ENCODE measurements at places on chromosomes 12 and 14.

DNA sequence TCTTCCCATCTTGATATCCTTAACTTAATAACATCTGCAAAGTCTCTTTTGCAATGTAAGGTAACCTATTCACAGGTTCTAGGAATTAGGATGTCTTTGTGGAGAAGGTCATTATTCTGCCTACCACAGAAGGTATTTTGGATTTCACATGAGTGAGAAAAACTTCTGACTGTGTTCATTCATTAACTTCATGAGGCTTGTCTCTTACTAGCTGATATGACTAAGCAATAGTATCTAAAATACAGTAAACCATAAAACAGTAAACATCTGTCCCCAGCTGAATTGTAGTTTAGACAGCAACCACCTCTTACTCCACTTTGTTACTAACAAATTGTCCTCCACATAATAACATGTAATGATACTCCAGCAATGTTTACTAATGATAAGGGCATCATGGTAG, 198.1 kb downstream of the SEC23A start:
- no peak for DNase-seq

GRCh38 chr12:22357531-22357930, 23.0 kb upstream of the ST8SIA1 start:
- no peak for DNase-seq

- DNase-seq: no peak
These were observed 14.3 kb upstream of the DBX2 start for GRCh38 chr12:45065125-45065626.

DNA sequence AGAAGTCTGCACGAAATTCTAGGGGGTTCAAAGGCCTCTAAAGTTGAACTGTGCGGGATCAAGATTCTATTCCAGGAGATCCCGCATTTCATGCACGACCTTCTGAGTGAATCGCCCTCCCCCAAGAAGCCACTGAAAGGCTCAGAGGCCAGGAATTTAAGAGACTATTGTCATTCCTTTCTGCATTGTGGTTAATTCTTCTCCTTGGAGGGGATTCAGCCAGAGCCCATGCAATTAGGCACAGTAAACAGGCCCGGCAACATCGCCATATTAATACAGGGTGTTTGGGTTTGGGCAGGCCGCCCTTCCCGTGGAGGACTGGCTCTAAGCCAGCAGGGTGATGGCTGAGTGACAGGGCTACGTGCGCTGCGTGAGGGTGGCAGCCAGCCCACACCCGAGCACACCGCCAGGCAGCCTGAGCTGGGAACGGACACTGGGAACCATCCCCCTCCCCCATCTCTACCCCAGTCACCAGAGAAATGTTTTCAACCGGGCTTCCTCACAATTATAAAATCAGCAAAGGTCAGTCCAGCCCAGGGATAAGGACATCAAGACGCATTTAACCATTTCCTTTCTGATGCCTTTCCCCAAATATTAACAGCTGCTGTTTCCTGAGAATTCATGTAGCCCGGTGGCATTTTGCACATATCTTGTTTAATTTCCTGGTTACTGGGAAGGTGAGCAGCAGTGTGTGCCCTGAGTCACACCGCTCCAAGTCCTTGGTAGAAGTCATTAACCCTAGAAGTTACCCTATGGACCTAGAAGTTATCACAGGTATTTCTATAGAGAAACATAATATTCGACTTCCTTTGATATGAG, 12.5 kb downstream of the EGLN3 start:
- DNase-seq: no peak

GRCh38 chr12:131909081-131909751, 14.8 kb downstream of the ULK1 start:
- no peak for DNase-seq

- DNase-seq: peak; percentile 91
These were observed 22.6 kb upstream of the LUM start for GRCh38 chr12:91133871-91134270.

- no peak for DNase-seq
These were observed 181.5 kb downstream of the CCER1 start for GRCh38 chr12:90773491-90773890.

GRCh38 chr12:26246483-26247164, 51.3 kb downstream of the SSPN start:
- DNase-seq: no peak

GRCh38 chr12:106732890-106733289, 41.6 kb upstream of the RIC8B start:
- DNase-seq: no peak

GRCh38 chr12:2011643-2012607, 7.7 kb upstream of the DCP1B start:
- peak; percentile 9 for DNase-seq

DNA sequence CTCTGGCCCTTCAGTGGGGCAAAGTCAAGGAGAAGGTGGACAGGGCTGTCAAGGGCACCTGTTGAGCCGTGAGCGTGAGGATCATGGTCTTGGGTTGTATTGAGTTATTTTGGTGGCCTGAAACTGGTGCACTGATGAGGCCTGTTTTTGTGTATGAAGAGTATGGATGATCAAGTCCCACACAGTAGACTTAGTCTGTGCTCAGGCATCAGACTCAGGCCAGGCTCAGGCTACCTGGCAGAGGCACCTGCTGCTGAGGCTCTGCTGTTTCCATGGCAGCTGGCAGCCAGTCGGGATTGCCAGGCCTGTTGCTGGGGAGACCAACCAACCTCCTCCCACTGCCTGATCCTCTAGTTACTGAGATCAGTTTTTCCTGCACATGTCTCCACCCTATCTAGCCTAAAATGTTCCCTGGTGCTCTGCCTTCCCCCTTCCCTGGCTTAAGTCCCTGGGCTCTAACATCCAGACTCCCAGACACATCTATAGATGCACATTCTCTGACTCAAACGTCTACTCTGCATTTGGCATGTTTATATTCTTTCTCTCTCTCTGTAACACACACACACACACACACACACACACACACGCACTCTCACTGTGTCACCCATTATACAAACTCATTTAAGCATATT, 5.1 kb downstream of the JPH4 start:
- DNase-seq: no peak

DNA sequence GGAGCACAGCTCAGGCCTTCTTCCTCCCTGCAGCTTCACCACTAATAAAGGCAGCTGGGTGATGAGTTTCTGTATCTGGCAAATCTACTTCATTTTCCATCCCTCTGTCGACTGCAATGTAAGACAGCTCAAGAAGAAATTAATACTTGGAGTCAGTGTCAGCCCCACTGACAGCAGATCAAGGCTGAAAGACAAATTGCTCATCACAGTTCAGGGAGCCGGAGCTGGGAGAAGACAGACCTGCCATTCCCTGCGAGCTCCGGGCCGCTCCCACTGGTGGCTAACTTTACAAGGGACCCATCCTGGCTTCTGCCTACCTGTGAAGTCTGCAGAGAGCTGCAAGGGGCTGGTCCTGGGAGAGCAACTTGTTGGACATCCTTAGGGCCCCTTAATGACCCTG, 49.8 kb downstream of the CCDC60 start:
- DNase-seq: no peak

DNA sequence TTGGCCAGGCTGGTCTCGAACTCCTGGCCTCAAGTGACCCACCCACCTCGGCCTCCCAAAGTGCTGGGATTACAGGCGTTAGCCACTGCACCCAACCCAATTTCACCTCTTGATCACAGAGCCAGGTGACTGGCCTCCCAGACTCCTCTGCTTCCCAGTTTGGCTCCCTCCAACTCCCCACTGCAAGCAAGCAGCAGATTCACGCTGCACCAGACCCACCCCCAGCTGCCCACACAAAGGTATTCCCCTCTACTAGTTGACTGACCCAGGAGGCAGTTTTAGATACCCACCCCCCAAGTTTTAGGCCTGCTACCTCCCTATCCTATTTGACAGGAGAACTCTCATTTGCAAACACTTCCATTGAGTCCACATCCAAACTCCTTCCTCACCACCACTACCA, 5.2 kb downstream of the RARG start:
- DNase-seq: no peak

DNA sequence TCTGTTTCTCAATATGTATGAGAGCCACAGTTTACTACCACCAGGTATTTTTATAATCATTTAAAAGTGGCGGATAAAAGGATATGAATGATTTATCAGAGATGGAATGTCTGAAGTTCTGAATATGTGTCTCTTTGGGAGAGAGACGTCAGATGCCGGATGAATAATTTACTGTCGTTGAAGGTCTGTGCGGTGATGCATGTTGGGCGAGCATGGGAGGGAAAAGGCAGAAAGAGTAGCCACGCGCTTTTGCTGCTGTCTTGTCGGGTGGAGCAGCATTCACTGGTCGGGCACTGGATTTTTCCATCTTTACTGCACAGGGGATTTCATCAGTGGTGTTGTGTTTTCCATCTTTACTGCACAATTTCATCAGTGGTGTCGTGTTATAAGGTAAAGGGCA, 65.6 kb downstream of the SYNE2 start:
- DNase-seq: no peak

DNA sequence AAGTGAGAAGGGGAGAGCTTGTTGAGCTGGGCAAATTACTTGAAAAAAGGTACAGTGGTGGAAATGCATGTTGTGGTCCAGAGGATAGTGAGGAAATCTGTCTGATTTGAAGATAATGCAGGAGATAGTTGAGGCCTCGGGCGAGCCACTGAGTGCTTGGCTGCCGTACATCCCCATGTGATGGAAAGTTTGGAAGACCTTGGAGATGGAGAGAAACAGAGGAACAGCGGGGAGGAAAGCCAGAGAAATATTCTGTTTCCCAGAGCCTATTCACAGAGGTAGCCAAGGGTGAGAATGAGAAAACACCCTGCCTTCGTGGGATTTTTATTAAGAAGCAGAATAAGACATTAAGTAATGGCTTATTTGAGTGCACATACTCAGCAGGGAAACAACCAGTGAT, 498.2 kb downstream of the BCL11B start:
- DNase-seq: no peak

- no peak for DNase-seq
These were observed 323.6 kb downstream of the TMTC2 start for GRCh38 chr12:83010169-83010804.

DNA sequence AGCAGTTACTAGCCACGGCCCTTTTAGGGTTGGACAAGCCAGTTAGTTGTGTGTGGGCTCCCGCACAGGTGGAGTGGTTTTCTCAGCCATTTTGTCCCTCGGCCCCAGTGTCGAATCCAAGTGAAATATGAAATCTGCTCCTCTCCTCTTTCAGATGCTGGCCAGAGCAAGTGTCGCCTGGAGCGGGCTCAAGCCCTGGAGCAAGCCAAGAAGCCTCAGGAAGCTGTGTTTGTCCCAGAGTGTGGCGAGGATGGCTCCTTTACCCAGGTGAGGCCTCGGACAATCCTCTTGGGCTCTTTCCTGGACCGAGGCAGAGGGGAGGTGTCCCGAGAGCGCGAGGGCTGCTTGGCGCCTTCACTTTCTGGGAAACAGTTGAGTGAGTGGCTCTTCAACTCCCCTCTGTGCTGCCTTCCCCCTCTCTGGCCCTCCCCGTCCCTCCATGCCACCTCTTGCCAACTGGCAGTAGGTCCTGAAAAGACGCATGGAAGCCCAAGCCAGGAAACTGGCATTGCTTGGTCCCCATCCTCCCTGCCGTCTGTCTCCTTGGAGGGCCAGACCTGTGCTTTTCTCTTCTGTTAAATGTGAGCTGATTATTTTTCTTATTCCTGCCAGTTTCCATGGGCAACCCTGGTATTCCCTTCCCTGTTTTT, 74.2 kb downstream of the SMOC1 start:
- no peak for DNase-seq

DNA sequence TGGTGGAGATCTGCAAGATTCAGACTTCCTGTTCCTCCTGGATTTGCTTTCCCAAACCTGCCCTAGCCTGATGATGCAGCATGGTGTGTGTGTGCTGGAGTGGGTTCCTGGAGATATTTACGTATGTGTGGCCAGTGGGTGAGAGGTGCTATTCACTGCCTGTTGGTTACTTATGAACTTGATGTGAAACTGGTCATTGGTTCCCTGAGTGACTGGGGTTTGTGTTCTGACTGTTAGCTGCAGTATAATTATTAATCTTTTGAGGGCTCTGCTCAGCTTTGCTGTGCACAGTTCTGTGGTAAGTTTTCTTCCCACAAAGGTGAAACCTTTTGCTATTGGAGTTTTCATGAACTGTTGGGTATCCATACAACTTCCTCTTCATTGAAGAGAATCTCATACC, 541.8 kb upstream of the FBXO33 start:
- no peak for DNase-seq

GRCh38 chr12:102461501-102461900, 18.9 kb downstream of the IGF1 start:
- no peak for DNase-seq

DNA sequence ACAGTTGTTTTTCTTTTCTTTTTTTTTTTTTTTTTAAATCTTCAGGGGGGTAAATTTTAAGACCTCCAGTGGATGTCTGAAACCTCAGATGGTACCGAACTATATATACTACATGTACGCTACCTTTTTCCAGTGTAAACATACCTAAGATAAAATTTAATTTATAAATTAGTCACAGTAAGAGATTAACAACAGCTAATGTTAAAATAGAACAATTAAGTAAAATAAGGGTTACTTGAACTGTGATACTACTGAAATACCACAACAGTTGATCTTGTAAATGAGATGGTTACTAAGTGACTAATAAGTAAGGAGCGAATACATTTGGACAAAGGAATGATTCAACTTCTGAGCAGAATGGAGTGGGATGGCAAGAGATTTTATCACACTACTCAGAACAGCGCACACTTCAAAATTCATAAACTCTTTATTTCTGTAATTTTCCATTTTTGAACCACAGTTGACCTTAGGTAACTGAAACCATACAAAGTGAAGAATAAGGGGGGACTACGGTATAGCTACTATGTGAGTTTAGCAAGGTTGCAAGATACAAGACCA, 80.5 kb upstream of the PCED1B start:
- peak; percentile 82 for DNase-seq

DNA sequence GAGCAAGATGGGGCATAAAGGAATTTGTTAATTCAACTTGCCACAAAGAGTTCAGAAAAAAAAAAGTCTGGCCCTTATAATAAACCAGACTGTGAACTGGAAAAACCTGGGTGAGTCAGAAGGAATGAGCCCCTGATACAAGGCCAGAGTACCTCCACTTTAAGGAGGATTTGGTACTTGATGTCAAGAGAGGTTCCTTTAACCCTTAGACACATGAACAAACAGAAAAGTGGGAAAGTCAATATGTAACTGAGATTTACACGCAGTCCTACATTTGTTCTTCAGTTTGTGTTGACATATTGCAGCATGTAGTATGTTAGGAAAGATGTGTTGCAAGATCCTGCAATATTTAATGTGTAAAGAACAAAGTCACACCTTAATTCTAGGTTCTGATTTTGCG, 14.2 kb upstream of the SLC38A4 start:
- peak; percentile 38 for DNase-seq

DNA sequence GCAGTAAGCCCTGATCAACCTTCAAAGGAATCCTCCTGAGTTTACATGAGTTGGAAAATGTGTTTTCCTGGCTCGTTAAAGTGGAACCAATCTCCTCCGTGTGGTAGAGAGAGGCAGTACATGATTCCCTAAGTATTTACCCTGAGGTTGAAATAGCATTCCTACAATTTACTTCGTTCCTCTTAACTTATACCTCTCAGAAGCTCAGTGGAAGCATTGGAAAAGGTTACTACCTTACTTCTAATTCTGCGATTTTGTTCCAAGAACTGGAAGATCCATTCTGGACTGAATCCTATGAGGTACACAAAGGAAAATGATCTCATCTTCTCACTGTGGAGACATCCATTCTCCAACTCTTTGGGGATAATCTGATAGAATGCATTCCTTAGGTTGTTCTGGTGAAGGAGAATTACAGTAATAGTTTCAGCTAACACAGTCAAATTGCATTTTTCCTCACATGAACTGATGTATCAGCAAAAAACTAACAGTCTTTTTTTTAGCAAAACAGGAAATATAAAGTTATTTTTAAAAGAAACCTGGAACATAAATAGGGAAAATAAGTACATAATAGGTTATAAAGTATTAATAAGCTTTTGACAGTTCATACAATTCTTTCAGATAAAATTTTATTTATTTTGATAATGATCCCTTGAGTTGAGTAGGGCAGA, 475.6 kb downstream of the PDZRN4 start:
- peak; percentile 20 for DNase-seq
